CD4-positive, CD25-positive, alpha-beta regulatory T cell (primary cell): ENCODE measurements at places on chromosomes 13 and 19. TPM values are rescaled to one million over a fixed set of nuclear protein-coding genes. Genes with fewer than 3 reads are reported as not detected.

DNA sequence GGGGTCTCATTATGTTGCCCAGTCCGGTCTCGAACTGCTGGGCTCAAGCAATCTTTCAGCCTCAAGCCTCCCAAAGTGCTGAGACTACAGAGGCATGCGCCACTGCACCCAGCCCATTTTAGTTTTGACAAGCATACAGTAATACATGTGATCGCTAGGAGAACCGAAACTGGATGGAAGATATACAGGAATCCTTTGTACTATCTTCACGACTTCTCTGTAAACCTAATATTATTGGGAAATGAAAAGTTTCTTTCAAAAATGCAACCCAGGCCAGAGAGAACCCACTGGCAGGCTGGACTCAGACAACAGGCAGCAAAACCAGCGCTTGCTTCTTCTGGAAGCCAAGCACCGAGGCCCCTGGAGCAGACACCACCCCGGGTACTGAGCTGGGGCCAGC lies 9.4 kb downstream of the C19orf12 start:
- no peak for DNase-seq

DNA sequence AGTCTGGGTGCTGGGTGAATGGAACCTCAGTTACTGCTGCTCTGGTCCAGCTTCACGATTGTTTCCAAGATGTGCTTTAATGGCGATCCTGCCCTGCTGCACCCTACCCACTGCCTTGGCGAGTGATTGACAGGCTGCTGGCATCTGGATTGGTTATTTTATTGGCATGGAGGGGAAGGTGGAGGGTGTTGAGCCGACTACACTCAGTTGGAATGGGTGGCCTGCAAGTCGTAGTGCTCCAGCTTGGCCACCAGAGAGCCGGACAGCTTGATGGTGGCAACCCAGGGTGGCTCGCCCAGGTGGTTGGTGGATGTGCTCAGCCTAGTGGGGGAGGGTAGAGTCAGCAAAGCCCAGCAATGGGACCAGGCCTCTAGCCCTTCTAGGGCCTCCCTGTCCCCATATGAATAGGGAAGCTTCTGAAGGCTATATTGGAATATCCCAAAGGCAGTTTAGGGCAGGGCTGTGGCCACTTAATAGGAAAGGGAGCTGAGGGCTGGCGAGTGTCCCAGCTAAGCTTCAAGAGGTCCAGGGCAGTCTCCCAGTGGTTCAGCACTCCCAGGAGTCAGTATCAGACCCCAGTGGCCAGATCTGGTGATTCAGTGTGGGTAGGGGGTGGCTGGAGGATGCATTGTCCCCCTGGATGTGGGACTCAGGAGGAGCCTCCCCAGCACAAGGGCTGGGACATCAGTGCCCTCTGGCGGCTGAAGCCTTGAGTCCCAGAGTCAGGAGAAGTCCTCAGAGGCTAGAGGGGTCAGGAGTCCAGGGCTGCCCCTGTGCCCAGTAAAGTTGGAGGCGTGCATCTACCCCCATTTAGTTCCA lies 3.4 kb downstream of the GGN start:
- DNase-seq: no peak

DNA sequence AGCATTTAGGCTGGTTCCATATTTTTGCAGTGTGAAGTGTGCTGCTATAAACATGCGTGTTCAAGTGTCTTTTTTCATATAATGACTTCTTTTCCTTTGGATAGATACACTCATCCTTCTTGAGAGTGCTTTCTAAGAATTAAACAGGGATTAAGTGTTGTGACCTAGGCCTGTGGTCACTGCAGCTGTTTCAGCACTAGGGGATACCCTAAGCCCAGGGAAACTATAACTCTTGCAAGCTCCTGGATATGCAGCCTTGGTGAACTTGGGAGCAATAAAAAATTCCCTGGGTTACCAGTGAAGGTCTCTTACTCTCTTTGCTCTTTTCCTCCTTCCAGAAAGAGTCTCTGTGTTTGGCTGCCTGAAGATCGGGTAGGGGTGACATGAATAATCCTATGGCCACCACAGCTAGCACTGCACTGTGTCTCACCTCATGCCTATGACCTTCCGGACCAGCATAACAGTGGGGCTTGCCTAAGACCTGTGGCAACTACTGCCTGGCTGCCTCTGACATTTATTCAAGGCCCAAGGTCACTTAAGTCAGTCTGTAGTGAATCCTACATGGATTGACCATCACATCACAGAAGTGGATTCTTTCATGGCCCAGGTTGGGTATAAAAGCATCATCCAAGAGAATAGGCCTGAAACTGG lies 799.7 kb downstream of the DACH1 start:
- DNase-seq: no peak

DNA sequence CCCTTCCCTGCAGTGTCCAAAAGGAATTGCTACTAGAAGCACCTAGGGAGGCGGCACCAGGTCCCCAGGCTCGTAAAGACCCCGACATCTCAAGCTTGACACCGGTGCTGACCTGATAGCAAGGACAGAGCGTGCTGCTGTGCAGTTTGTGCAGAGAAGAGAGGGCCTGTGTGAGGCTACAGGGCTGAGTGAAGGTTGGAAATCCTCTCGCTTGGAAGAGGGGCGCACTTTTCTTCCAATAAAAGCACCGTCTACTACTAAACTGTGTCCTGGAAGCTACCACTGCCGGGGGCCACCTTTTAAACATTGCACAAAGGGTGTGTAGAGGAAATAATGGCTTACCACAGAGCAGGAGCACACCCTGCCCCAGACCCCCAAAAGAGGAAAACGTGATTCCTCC lies 11.0 kb downstream of the TMEM272 start:
- DNase-seq: no peak

The PRR22 gene
- polyA plus RNA-seq: not detected
